ENCODE measurements at places on chromosomes 3 and 15. TPM values are rescaled to one million over a fixed set of nuclear protein-coding genes. Genes with fewer than 3 reads are reported as not detected.

- DNase-seq = no peak
Observed at GRCh38 chr3:11648735-11649134, 5.0 kb upstream of the VGLL4 start.

The TRIM59 gene
- total RNA-seq = 9.9 TPM

- no peak for DNase-seq
Observed at GRCh38 chr3:84318273-84318809, 640.4 kb upstream of the CADM2 start.

- no peak for DNase-seq
Observed at GRCh38 chr15:28058082-28058481, 41.0 kb downstream of the OCA2 start.

DNA sequence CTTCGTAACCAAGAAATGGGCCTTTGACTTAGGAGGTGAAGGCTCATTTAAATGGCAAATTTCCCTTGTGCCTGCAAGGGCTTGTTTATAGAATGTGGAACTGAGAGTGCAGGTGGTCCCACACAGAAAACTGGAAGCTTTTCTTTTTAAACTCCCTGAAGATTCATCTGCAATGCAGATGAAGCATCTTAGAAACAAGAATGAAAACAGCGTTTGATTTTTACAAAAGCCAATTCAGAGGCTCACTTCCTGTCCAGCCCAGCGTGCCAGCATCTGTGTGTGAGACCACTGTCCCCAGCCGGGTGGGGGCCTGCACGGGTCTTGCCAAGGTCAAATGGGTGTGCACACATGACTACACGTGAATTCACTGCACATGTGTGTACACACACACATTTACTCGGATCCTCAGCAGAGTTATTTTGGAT is 94.7 kb downstream of the LINGO1 start:
- DNase-seq = no peak

DNA sequence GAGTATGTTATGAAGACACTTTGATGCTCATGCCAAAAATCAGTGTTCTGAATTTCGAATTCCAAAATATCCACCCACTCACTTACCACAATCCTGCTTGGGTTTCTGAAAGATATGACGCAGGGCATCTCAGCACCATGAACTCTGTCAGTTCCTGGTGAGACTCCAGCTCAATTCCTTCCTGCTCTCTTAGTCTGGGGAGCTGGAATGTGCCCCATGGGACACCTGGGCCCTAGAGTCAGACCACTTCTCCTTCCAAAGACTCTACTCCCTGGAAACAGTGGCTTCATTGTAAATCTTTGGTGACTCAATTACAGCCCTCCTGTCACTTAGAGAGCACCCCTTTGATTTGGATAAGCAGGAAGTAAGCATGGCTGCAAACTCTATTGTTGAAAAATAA is 50.5 kb downstream of the CD86 start:
- DNase-seq = no peak

GRCh38 chr15:71820127-71820526 is 9.8 kb downstream of the NR2E3 start:
- no peak for DNase-seq

The CCR8 gene
- not detected for total RNA-seq

The EIF4E3 gene
- total RNA-seq = 0.60 TPM

- no peak for DNase-seq
Observed at GRCh38 chr3:183493296-183494045, 62.0 kb downstream of the KLHL6 start.

DNA sequence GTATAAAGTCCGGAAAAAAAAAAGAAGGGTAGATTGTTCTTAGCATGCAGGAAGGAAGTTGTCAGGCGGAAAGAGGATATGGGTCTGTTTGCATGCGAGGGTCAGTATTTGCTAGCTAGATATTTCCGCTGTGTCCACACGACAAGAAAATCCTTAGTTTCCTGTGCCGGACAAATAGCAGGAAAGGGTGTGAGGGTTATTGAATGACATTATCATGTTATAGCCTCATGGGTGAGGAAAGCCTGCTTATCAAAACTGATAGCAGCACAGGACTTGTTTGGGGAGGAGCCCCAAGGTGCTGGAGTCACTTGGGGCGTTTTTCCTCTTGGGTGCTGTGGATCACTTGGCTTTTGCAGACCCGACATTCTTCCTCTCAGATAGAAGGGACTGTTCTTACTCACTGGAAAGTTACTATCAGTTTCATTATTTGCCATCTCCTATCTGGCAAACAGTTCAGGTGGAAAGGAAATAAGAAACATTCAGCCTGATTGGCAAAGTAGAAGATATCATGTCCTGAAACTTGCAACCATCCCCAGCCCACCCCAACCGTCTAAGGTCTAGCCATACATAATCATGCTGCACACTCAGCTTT is 127.2 kb upstream of the DPH6 start:
- DNase-seq = peak; percentile 83

DNA sequence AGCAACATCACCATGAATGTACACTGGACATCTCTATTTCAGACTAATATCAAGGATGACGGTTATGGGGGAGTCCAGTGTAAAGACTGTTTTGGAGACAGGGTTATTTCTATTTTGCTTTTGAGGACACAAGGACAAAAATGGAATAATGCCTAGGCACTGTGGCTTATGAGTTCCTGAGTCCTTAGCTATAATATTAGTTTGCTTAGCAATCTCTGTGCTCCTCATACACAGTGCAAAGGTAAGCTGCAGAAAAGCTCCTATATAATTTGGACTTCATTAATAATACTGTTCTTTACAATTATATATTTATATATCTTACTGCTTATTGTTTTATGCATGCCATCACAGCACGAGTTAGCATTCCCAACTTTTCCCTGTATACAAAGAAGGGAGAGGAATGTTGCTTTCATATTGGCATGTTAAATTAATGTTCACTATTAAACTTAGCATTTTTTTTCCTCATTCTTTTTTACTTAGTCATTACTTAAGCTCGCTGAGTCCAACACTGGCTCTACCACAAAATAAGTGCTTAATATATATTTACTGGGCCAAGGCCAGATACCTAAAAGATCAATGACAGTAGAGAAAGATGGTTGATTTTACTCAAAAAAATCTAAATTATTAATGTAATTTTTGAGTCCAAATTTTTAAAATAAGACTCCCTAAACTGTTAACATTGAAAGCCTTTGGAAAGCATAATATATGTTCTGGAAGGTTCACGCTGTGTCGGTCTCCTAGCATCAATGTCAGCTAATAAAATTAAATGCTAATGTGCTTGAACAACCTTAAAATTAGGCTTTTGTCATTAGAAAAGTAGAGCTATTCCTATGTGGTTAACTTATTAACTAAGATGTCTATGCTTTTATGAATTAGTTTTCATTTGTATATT is 13.8 kb downstream of the THBS1 start:
- DNase-seq = peak; percentile 62

- peak; percentile 3 for DNase-seq
Observed at GRCh38 chr3:66803206-66803605, 194.9 kb upstream of the KBTBD8 start.

DNA sequence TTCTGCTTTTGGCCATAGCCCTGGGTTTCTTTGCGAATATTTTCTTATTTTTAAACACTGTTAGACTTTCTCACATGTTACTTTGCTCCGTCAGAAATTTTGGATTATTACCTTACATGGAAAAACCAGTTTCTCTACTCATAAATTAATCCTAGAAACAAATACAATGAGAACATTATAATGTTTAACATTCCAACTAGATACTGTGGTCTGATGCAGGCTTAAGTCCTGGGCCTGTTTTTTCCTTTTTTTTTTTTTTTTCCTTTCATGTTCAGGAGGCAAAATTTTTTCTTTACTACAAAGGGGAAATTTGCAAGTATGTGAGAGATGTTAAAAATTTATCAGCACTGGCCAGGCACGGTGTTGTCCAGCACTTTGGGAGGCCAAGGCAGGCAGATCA is 28.9 kb downstream of the POPDC2 start:
- no peak for DNase-seq

The FAM107A gene
- 0.20 TPM for total RNA-seq

The SPTSSB gene
- total RNA-seq = not detected

- peak; percentile 24 for DNase-seq
Observed at GRCh38 chr3:112303764-112304325, 9.8 kb upstream of the SLC9C1 start.

DNA sequence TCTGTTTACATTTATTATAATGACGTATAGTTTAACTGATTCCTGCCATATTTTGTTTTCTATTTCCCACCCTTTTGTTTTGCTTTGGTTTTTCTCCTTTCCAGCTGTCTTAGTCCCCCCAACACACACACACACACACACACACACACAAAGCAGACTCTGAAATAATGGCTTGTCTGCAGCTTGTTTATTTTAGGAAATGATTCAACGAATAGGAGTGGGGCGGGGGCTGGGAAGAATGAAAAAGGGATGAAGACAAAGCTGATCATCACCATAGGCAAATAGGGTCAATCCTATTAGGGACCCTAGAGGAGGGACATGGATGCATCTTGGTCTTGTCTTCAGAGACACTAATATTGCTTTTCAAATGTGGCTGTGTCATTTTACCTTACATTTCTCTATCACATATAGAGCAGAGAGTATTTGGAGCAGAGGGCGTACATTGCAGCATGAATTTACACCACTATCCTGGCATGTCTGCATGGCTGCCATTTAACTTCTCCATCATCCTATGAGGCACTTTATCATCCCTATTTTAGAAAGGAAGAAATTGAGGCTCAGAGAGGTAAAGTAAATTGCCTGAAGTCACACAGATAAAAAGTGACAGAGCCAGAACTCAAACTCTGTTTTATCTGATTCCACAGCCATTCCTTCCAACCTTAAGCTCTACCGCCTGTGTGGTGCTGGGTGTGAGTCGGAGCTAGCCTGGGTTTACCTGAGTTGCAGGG is 147.2 kb upstream of the TPM1 start:
- DNase-seq = peak; percentile 80

DNA sequence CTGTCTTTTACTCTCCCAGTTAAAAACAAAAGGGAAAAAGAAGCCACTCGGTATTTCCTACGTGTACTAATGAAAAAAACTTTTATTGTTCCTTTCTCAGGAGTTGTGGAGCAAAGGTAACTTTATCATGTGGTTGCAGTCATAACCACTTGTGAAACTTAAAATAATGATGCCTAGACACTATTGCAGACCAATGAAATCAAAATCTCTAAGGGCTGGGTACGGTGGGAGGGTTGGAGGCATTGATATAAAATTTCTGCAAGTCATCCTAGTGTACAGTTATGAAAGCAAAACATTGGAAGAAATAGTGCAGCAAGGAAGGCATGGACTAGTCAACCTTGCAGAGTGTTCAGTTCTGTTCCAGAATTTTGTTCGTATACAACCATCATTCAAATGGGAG is 808.8 kb downstream of the TUSC7 start:
- DNase-seq = no peak

GRCh38 chr15:69679623-69680228 is 227.1 kb downstream of the RPLP1 start:
- DNase-seq = no peak

DNA sequence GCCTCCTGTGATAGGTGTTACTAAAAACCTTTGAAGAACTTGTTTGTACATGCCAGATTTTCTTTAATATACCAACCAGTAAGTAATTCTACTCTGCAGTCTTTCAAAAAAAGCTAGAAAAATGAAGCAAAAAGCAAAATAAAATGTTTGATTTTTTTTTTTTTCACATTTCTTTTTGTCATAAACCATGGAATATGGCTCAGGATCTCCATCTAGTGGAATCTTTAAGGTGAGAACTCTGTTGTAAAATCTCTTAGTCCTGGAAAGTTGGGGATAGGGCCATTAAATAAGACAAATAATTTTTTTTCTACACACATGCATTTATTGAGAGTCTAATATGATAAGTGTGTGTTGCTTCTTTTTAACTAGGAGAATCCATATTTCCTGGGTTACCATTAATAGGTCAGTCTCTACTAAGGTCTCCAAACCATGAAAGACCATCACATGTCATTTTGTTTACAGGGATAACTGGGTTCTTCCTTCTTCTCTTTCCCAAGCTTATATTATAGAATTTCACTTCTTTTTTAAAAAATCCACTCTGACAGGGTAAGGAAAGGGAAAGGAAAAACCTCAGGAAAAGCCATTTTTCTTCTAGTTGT is 84.6 kb downstream of the SLC9A9 start:
- DNase-seq = peak; percentile 34

The ITIH1 gene
- total RNA-seq = not detected

The TIMP4 gene
- total RNA-seq = 0.40 TPM

The ISLR2 gene
- under 0.01 TPM for total RNA-seq

GRCh38 chr3:3086239-3086638 is 23.9 kb downstream of the IL5RA start:
- DNase-seq = no peak

DNA sequence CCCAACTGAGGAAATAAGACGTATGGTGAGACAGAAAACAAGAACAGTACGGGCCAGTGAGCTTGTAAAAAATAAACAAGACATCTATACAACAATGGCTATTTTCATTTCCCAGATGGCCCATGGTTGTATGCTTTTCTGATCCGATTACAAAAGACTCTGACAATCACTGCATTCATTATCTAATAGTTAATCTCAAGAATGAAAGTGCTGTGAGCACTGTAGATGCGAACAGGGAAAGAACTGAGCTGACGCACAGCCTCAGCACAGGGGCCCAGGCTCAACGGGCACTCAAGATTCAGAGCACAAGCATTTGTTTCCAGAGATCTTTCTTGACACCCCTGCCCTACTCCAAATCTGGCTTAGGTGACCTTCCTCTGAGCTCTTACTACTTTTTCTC is 6.9 kb downstream of the MTMR10 start:
- DNase-seq = peak; percentile 36

DNA sequence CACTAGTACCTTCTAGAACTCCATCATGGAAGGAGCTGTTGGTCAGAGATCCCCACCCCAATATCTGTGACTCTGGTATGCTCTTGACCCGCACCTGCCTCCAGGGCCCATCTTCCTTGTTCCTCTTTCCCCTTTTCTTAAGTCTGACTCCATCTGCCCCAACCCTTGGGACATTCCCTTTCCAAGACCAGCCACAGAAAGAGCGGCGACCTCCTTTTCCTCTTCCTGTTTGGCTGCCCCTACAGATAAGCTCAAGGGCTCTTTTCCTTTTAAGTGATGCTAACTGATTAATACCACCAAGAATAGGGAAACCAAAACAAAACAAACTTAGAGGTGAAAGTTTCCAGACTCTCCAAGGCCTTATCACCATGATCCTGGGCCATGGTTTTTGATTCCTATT is 21.9 kb upstream of the ATP8B4 start:
- DNase-seq = peak; percentile 36

The CHRNA7 gene
- total RNA-seq = 0.65 TPM

The SEMA3G gene
- total RNA-seq = 30.5 TPM

The GOLGA6L7 gene
- not detected for total RNA-seq

The VGLL4 gene
- 58.1 TPM for total RNA-seq

- DNase-seq = no peak
Observed at GRCh38 chr15:53400986-53401385, 358.5 kb downstream of the WDR72 start.

The ARL14 gene
- not detected for total RNA-seq

DNA sequence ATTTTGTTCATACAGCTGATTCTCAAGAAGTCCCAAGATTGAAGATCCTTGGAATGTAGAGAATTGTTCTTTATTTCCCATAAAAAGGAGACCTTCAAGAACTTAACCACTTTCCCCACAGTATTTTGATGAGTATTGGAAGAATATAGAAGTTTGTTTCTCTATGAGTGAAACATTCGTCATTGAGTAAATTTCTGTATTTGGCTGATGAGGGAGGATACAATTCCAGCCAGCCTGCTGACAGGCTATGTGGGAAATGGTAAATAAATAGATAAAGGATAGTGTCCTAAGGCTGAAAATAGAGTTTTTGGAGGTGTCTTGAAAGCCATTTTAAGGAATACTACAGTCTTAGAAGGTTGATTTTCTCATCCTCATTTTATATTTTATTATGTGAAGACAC is 1076.1 kb downstream of the ROBO2 start:
- no peak for DNase-seq
